ENCODE measurements at places on chromosomes 11 and 22. TPM values are rescaled to one million over a fixed set of nuclear protein-coding genes. Genes with fewer than 3 reads are reported as not detected.

Gene TRIM29
- not detected for total RNA-seq

Gene ISX
- not detected for total RNA-seq

Gene POU2AF1
- 7.5 TPM for total RNA-seq

Gene RRP7A
- 214 TPM for total RNA-seq

Gene GGTLC2
- total RNA-seq, result not detected

Gene MIEF1
- total RNA-seq, result 70.7 TPM

Gene GRM5
- not detected for total RNA-seq
